ENCODE measurements at places on chromosomes 11 and 22.

DNA sequence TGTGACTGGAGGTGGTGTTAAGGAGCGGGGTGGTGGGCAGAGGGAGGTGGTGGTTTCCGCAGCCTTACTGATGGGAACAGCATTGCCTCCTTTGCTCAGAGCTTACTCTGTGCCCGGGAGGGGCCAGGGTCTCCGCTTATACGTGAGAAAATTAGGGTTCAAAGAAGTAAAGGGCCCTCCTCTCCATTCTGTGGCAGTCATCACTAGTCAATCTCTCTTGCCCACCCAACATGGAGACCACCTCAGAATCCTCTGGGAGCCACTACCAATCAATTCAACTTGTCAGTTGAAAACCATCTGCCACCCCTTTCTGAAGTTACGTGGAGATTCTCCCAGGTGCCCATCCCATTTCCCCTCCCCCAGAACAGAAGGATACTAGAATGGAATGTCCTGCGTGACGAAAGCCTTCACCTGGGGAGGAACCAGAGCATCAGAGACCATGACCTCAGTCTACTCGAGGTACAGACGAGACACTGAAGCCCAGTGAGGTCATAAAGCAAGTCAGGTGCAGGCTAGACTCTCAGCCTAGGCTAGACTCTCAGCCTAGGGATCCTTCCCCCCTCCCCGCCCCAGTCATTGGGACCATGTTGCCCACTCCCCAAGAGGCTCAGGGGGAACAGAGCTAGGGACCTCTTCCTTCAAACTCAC is 2.0 kb downstream of the SELENOM start:
- no peak for DNase-seq

GRCh38 chr22:24510637-24511625 is 15.8 kb downstream of the UPB1 start:
- DNase-seq = no peak

DNA sequence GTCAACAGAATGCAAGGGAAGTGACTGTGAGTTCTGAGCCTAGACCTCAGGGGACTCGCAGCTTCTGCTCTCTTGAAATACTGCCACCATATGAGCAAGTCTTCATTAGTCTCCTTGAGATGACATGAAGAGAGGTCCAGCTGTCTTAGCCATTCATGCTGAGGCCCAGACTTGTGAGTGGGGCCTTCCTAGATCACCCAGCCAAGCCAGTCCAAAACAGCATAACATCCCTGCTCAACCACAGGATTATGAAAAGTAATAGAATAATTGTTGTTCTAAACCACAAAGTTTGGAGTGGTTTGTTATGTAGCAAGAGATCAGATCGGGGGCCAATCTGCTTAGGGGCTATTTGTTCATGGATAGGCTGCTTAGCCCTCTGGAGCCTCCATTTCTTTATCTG is 54.9 kb upstream of the HTATIP2 start:
- DNase-seq = no peak

DNA sequence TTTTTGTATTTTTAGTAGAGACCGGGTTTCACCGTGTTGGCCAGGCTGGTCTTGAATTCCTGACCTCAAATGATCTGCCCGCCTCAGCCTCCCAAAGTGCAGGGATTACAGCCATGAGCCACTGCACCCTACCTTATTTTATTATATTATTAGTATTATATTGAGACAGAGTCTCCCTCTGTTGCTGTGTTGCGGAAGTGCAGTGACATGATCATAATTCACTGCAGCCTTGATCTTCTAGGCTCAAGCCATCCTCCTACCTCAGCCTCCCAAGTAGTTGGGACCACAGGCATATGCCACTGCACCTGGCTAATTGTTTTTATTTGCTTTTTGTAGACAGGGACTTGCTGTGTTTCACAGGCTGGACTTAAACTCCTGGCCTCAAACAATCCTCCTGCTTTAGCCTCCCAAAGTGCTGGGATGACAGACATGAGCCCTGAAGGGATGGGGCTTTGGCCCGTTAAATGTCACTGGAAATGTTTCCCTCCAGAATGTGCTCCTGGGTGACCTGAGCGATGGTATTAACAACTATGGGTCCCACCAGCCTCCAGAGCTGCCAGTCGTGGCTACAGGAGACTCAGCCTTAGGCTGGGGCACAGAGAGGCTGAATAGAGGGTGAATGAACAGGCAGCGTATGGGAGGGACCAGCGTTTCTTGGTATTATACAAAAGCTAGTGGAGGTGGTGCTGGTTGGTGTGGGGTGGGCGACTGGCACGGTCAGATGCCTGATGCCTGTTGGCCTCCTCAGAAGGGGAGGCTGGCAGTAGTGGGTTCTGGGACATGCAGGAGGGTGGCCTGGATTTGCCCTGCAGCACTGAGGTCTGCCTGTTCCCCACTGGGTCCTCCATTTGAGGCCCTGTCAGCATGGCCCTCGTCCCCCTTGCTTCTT is 7.3 kb downstream of the TANGO2 start:
- no peak for DNase-seq

- no peak for DNase-seq
These were observed 52.7 kb downstream of the FLRT1 start for GRCh38 chr11:64088162-64089026.

- no peak for DNase-seq
These were observed 196.5 kb downstream of the FAM76B start for GRCh38 chr11:95593111-95593510.

GRCh38 chr11:125138966-125139365 is 25.6 kb upstream of the PKNOX2 start:
- DNase-seq = no peak

- DNase-seq = no peak
These were observed at the start of gene OR56B1 for GRCh38 chr11:5736396-5736795. TSS of gene OR56B1 (plus strand) at chr11:5736448. CDS start at chr11:5736517, 69 bp downstream.

DNA sequence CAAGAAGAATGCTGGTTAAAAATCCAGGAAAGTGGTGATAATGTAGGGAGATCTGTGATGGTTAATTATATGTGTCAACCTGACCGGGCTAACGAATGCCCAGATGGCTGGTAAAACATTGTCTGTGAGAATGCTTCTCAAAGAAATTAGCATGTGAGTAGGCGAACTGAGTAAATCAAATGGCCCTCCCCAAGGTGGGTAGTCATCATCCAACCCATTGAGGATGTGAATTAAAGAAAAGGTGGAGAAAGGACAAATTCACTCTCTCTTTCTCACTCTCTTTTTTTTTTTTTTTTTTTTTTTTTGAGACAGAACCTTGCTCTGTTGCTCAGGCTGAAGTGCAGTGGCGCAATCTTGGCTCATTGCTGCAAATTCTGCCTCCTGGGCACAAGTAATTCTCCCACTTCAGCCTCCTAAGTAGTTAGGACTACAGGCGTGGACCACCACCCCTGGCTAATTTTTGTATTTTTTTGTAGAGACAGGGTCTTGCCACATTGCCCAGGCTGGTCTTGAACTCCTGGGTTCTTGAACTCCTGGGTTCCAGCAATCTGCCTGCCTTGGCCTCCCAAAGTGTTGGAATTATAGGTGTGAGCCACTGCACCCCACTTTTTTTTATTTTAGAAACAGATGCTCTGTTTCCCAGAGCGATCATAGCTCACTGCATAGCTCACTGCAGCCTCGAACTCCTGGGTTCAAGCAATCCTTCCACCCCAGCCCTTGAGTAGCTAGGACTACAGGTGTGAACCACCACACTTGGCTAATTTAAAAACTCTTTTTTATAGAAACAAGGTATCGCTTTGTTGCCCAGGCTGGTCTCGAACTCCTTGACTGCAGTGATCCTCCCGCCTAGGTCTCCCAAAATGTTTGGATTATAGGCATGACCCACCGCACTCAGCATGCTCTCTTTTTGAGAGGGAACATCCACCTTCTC is 22.0 kb upstream of the P2RY6 start:
- DNase-seq = no peak

DNA sequence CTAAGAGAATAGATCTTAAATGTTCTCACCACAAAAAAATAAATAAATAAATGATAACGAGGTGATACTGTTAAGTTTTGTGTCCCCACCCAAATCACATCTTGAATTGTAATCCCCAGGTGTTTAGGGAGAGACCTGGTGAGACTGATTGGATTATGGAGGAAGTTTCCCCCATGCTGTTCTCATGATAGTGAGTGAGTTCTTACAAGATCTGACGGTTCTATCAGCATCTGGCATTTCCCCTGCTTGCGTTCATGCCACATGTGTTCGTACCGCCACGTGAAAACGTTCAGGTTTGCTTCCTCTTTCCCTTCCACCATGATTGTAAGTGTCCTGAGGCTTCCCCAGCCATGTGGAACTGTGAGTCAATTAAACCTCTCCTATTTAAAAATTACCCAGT is 1514.8 kb upstream of the TENM4 start:
- no peak for DNase-seq

DNA sequence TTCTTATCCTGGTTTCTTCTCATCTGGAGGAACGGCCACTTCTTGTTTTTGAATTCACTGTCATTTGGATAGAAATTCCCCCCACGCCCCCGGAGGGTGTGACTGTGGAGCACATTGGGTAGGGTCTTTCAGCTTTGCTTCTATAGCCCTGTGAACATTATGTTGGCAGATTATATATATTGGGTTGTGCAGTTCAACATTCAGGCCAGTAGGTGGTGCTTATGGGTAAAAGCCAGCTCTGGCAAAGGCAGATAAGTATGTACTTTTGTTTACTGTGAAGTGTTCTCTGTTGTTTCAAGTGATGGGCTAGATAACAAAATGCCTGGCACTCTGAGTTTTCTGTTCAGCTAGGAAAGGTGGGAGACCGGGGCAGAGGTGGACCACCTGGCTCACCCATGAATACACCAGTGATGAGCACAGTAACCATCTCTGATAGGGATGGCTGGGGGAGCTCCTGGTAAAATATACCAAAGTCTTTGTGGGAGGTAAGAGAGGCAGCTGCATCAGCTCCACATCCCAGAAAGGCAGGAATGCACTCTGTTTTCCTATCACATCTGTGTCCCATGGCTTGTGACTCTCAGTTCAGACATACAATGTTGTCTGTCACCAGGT is 1348.2 kb upstream of the RAG2 start:
- DNase-seq = peak; percentile 11

DNA sequence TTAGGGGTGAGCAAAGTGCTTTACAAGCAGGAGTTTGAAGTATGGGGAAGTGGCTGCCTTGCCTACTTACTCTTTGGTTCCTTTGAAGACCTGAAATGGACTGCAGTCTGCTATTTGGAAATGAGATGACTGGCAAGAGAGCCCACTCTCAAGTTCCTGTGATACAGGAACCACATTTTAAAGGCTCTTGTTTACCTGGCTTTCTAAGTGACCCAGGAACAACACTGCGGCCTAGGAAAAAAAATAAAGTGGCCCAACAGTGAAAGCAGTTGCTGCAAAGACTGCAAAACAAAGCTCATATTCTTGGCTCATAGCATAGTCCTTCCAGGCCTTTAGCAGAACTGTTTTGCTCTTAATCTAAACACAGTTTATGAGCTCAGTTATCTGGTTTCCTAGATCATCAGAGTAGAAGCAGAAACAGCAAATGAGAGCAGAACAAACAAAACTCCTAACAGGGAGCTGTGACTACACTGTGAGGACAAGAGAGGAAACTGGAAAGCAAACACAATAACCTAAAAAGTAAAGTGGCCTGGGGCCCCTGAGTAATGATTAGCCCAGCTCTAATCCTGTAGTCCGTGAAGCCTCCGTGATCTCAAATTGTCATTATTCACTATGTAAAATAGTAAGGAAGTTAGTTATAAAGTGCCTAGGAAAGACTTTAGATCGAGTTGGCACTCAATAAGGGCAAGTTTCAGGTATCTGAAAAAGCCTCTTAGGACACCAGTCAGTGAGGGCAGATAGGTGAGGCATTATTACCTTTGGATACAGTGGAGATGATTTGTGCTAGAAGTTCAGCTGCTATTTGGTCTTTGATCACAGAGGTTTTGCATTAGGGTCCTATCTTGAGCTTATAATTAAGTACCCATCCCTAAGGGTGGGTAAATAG is 11.5 kb downstream of the CCDC117 start:
- no peak for DNase-seq

- no peak for DNase-seq
These were observed 372.0 kb downstream of the ETS1 start for GRCh38 chr11:128215238-128215882.

- DNase-seq = no peak
These were observed 2.2 kb upstream of the RFPL2 start for GRCh38 chr22:32206774-32207758.

GRCh38 chr22:29003975-29004646 is 57.5 kb downstream of the C22orf31 start:
- peak; percentile 61 for DNase-seq

- DNase-seq = no peak
These were observed 2.4 kb upstream of the LRP4 start for GRCh38 chr11:46920755-46921154.

DNA sequence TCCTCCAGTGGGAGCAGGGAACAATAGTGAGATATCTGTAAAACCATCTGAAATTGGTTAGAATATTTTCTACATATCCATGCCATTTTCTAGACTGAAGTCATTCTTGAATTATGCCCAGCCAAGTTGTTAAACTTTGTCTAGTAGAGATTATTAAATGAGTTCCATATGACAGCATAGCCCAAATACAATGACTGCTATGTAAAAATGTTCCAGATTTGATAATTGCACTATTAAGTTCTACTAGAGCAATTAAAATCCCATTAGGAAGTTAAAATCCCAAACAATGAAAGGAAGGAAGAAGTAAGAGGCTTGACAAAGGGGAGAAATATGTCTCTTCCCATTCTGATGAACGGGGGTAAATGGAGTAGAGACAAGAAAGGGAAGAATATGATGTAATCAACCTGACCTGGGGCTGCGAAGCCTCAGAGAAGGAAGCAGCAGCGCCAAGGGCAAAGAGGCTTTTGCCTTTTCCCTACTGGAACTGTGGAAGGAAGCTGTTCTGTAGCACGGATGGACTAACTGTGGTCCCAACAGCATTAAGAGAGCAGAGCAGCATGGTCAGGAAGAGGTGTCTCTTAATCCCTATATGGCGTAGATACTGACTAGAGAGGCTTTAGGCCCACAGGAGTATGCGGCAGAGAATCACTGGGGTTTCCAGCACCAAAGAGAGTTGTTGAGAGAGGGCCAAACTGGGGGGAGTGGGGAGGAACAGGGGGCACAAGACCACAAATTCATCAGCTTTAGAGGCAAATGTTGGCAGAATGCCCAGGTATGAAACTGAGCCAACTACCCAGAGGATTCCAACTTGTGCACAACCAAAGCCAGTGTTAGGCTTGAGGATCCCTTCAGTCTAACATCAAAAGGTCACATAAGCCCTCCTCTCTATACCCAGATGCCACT is 26.7 kb downstream of the RRP8 start:
- no peak for DNase-seq

GRCh38 chr22:30647536-30647935 is 12.0 kb downstream of the SLC35E4 start:
- no peak for DNase-seq

DNA sequence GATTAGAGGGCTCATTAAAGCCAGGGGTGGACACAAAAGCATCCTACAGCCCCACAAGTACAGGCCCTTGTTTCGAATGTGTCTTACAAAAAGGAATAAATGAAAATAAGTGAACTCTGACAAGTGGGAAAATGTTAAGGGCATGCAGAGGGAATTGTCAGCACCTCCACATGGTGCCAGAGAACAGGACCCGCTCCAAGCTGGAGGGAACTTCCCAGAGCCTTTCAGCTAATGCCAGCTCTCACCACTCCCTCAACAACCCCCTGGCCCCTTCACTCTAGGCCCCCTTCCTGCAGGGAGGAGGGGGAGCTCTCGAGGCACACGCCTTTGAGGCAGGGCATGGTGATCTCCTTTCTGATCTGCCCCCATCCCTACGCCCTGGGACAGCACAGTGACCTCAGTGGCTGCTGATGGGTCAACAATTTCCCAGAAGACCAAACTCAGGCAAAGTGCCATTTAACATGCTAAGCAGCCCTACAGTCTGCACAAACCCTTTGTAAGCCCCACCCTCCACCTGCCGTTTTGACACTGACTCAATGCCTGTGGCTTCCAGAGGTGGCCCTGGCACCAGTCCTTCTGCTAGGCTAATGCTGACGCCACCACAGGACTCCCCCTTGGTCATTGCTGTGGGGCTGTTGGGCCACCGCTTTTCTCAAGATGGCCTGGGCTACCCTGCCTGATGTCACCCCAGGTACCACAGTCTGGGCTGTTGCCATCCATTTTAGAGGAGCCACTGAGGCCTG is 12.5 kb upstream of the CHST1 start:
- DNase-seq = no peak
